ENCODE measurements at places on chromosomes 2 and 18.
A peak's percentile ranks its signal among the peaks of the same experiment; 100 is the strongest.

DNA sequence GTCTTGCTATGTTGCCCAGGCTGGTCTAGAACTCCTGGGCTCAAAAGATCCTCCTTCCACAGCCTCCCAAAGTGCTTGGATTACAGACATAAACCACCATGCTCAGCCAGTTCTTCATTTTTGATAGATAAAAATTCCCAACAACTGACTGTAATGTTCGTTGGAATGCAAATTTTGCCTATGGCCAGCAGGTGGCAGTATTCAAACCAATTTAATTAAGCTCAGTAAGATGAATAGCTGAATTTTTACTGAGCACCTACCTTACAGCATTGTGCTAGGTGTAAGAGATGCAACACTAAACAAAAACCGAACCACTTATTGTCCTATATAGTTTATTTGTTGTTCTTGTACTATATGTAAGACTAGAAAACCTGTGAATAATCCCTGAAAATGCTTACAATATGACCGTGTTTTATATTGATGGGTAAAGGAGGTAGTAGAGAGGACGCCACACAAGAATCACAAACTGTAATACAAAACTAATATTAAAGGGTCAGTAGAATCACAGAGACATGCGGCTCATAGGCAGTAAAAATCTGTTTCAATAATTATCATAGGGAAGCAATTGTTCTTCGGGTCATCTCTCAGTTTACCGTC lies 8.2 kb upstream of the TMEM182 start:
- peak; percentile 71 for DNase-seq

DNA sequence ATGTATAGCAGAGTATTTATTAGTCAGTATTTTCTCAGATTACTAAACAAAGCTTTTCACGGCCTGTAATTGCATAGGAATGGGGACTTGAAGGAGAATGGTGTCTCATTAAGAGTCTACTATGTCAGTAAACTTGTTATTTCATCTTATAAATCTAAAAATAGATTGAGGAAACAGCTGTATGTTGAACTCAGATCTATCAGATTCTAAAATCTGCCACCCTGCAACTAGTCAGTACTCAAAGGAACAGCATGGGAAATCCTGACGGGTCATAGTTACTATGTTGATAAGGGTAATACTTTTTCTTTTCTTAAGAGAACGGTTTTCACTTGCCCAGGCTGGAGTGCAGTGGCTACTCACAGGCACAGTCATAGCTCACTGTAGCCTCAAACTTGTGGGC lies 70.2 kb upstream of the EMILIN2 start:
- no peak for DNase-seq

- no peak for DNase-seq
Measured at GRCh38 chr2:233686928-233687327, 5.2 kb downstream of the UGT1A7 start.

DNA sequence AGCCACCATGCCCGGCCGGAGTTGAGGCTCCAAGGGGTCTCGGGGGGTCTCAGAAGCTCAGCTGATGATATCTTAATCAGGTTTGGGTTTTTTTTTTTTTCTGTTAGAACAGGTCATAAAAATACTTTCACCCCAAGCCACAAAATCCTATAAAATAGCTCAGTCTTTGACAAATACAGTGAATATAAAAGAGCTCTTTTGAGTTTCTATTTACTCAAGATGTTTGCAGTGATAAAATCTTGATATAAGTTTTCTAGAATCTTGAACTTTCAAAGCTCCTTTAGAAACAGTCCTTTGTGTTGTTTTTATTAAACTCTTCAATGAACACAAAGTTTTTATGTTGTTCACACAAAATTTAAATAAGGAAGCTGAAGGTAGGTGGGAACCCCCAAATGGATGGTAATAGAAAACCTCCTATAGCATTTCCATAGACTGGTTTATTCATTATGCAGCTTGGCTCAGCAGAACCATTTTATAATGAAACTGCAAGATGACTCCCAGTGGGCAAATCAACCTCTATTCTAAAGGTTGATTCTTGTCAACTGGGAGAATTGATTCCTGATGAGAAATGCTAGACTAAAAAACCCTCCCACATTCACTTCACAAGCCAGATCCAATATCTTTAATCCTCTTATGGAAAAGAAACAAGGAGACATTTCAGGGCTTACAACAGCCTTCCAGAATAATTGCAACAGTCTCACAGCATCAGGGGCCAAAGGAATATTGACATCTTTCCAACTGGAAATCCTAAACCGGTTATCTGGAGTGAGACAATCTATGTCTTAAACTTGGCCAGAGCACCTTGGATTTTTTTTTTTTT lies 13.6 kb upstream of the NARS1 start:
- DNase-seq: peak; percentile 10

DNA sequence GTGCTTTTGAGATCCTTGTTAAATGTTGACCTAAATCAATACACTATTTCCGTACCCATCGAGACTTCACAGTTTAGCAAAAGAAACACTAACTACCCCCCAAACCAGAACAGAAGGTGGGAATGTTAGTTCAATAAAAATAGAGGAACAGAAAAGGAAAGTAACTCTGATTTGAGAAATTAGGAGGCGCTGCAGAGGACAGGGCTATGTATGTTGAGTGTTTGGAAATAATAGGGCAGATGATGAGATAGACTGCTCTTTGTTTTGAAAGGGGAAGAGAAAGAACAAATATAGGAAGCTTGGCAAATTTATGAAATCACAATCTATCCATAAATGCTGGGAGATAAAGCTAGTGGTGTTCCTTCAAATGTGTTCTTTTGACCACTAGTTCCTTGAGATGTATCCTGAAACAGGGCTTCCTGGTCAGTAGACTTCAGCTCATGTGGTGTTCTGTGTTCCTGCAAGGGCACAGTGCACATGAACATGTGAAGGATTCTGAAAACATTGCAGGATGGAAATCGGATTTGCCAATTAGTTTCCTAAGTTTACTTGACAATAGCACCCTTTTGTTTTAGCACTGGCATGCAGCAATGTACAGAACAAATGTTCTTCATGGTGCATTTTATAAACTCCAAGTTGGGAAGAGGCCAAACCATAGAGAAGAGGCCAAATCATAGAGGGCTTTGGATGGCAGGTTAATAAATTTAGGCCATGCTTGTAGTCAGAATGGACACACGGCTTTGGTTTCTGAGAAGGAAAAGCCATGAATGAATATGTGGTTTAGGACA lies 39.8 kb downstream of the RHBDD1 start:
- no peak for DNase-seq

DNA sequence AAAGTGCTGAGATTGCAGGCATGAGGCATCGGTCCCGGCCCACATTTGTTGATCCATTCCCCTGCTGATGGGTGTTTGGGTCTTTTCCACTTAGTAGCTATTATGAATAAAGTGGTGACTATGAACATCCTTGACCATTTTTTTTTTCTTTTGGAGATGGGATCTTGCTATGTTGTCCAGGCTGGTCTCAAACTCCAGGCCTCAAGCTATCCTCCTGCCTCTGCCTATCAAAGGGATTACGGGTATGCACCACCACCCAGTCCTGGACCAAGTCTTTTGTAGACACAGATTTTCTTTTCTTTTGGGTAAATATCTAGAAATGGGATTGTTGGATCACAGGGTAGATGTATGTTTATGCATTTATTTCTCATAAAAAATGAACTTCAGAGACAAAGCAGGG lies 1.3 kb upstream of the FAM136A start:
- DNase-seq: no peak

GRCh38 chr2:24568551-24568950 lies 77.5 kb downstream of the NCOA1 start:
- no peak for DNase-seq

GRCh38 chr18:59941331-59941730 lies 41.5 kb downstream of the PMAIP1 start:
- no peak for DNase-seq

DNA sequence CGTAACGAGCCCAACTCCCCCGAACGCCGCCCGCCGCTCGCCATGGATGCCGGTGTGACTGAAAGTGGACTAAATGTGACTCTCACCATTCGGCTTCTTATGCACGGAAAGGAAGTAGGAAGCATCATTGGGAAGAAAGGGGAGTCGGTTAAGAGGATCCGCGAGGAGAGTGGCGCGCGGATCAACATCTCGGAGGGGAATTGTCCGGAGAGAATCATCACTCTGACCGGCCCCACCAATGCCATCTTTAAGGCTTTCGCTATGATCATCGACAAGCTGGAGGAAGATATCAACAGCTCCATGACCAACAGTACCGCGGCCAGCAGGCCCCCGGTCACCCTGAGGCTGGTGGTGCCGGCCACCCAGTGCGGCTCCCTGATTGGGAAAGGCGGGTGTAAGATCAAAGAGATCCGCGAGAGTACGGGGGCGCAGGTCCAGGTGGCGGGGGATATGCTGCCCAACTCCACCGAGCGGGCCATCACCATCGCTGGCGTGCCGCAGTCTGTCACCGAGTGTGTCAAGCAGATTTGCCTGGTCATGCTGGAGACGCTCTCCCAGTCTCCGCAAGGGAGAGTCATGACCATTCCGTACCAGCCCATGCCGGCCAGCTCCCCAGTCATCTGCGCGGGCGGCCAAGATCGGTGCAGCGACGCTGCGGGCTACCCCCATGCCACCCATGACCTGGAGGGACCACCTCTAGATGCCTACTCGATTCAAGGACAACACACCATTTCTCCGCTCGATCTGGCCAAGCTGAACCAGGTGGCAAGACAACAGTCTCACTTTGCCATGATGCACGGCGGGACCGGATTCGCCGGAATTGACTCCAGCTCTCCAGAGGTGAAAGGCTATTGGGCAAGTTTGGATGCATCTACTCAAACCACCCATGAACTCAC lies 673 bp downstream of the PCBP1 start:
- DNase-seq: peak; percentile 53

DNA sequence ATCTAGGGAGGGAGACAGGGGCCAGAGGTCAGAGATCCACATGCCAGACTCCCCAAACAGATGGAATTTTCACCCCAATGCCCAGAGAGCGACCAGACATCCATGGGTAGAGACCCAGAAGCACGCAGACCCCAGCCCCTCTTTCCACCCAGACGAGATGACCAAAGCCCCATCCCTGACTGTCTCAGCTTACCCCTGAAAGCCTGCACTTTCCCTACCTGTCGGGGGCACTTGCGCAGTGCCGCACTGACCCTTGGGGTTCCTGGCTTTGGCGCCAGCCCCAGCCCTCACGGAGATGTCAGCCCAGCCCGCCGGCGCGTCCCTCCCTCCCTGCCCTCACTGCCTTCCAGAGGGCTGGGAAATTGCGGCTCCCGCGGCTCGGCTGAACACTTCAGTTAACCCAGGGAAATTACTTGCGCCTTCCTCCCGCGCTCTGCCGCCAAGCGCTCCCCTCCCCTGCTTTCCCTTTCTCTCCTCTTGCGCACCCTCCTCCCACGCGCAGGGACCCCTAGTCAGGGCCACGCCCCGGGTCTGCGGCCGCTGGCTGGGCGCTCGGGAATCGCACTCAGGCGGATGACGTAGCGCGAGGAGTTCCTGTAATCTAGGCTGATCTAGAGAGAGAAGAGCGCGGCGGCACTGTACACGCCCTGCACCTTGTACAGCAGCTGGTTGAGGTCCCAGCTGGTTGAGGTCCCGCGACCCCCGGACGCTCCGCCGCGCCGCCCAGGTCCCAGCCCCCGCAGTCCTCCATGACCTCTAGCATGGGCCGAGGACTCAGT lies 12.0 kb downstream of the ALPG start:
- no peak for DNase-seq

- DNase-seq: peak; percentile 79
Measured at GRCh38 chr18:3453540-3454364, 3.8 kb downstream of the TGIF1 start.

GRCh38 chr2:220785178-220785577 lies 786.9 kb downstream of the EPHA4 start:
- DNase-seq: no peak

DNA sequence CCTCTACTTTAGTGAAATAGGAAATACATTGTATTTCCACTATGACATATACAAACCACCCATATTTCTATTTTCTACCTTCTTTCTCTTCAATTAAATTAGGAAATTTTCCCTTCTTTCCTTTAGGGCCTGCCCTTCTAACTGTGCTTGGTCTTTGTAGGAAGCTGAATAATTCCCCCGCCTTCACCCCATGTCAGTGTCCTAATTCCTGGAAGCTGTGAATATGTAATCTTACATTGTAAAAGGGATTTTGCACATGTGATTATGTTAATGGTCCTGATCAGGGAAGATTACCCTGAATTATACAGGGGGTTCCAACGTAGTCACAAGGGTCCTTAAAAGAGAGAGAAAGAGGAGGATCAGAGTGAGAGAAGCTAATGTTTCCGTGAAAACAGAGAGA lies 40.2 kb downstream of the GRB14 start:
- DNase-seq: no peak

GRCh38 chr2:237012004-237012403 lies 73.7 kb upstream of the COPS8 start:
- no peak for DNase-seq

GRCh38 chr2:39947294-39948015 lies 168.4 kb upstream of the THUMPD2 start:
- no peak for DNase-seq

- no peak for DNase-seq
Measured at GRCh38 chr18:13308369-13308768, 89.8 kb downstream of the LDLRAD4 start.

DNA sequence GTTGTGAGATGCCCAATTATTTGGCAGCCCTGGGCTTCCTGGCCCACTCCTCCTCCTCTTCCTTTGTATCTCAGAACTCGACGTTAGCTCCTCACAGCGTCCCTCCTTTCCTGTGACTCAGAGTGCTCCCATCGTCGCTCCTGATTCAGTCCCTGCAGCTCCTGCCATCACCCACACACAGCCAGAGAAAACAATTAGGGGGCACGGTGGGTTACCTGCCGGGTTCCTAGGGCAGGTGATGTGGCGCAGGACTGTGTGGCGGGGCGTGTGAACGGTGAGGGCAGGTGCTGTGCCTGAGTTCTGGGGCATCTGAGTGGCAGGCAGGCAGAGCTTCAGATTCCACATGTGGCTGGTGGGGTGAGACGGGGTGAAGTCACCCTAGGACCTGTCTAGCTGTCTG lies 42.6 kb downstream of the GLI2 start:
- no peak for DNase-seq

- no peak for DNase-seq
Measured at GRCh38 chr18:56461151-56461550, 177.2 kb downstream of the TXNL1 start.

DNA sequence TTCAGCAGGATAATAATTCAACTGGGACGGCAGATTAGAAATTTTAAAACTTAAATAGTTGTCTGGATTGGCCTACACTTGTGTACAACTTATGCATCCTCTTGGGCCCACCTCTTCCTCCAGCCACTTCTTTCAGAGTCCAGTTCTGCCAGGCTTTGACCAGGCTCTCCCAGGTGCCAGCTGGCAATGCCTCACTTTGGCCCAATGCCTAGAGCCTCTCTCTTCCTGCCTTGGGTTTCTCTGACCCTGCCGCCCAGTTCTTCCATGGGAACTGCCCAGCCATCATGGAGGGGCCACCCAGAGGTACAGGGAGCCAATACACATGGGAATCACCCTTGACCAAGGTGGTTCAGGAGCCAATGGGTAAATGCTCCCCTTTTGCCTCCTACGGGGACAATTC lies 135.5 kb downstream of the IRS1 start:
- no peak for DNase-seq

DNA sequence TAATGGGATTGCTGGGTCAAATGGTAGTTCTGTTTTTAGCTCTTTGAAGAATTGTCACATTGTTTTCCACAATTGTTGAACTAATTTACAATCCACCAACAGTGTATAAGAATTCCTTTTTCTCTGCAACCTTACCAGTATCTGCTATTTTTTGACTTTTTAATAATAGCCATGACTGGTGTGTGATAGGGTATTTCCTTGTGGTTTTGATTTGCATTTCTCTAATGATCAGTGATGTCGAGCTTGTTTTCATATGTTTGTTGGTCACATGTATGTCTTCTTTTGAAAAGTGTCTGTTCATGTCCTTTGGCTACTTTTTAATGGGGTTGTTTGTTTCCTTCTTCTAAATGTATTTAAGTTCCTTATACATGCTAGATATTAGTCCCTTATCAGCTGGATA lies 322.3 kb downstream of the CDH2 start:
- no peak for DNase-seq

All from SK-MEL-5 (cell line).